ENCODE measurements at places on chromosomes 2 and 18.

GRCh38 chr2:234793212-234793785 is 158.5 kb upstream of the SH3BP4 start:
- DNase-seq: no peak

GRCh38 chr2:10282611-10283105 is 20.0 kb upstream of the HPCAL1 start:
- no peak for DNase-seq

- DNase-seq: no peak
Measured at GRCh38 chr2:141728886-141729285, 401.9 kb downstream of the LRP1B start.

- no peak for DNase-seq
Measured at GRCh38 chr2:109232909-109233308, 103.9 kb downstream of the SH3RF3 start.

- DNase-seq: no peak
Measured at GRCh38 chr2:120415728-120416509, 70.0 kb downstream of the INHBB start.
